WTC11 (cell line): ENCODE measurements at places on chromosomes 1 and 21.

DNA sequence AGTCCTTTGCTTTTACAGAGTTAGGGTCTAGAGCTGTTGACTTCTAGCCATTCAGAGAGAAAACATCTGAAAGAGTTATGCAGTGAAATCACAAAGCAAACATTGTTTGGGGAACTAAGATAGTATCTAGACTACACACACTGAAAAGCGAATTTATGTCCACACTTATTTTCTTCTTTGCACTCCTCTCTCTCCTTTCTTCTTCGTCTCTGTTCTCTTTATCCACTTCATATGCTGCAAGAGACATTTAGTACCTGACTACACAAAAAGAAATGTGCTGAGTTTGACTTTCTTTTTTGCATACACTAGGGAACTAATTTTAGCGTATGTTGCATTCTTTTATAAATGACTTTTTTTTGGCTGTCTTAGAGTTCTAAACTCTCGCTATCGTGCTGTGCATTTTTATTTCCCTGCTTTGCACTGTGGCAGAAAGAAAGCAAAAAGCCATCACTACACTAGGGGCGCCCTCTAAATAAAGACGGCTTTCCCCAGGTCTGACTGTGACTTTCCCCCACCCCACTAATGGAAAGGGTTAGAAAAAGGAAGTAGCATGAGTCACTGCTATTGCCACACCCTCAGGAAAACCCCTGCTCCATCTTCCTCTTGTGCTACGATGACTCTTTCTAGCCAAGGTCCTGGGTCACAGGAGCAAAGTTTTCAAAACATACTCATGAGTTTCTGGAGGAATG, 65.7 kb downstream of the MAP3K7CL start:
- H3K27ac ChIP-seq, result no peak overlapping the region
- no peak overlapping the region for H3K4me3 ChIP-seq
- no peaks in the 10 kb centered on the region for H3K27me3 ChIP-seq
- H3K4me1 ChIP-seq, result peaks cover 37% of the 10 kb centered on the region

GRCh38 chr1:230612651-230613050, 29.6 kb upstream of the COG2 start:
- no peaks in the 10 kb centered on the region for H3K27me3 ChIP-seq
- no peaks in the 10 kb centered on the region for H3K36me3 ChIP-seq
- H3K4me3 ChIP-seq, result no peak overlapping the region
- no peak overlapping the region for H3K27ac ChIP-seq

GRCh38 chr1:206502812-206503211, 4.5 kb upstream of the RASSF5 start:
- no peak overlapping the region for H3K27ac ChIP-seq
- no peaks in the 10 kb centered on the region for H3K36me3 ChIP-seq
- H3K27me3 ChIP-seq, result peaks cover 42% of the 10 kb centered on the region

DNA sequence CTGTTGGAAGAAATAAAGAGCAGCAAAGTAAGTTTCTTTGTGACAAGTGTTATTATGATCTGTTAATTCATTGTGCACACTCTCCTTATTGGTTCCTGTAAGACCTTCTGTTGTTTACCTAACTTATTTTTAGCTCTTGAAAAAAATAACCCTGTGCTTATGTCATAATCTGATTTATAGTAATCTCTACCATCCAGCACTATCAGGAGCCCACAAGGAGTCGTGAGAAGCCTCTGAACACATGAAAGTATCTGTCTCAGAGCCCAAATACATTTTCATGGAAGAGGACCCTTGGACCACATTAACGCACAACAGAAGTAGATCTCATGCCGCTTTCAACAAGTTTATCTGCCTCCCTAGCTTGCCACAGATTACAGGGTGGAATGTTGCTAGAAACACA, 45.8 kb downstream of the CENPF start:
- no peaks in the 10 kb centered on the region for H3K4me1 ChIP-seq
- peaks cover 94% of the 10 kb centered on the region for H3K36me3 ChIP-seq
- no peaks in the 10 kb centered on the region for H3K27me3 ChIP-seq
- no peak overlapping the region for H3K27ac ChIP-seq
- H3K4me3 ChIP-seq, result no peak overlapping the region

DNA sequence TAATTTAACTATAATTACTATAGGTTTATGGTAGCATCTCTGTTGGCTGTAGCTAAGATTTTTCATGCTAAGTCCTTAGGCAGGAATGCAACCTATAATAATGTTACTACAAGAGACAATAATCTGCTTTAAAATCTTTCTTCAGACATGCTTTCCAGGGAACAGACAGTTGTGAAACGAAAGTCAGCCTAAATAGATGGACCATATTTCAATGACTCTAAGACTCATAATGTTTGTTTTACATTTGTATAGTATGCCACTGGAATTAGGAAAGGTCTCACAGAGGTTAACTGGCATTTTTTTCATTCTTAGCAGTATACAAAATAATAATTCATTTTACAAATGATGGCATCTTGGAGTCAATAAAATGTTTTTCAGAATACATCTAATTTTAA, 8.1 kb downstream of the RERE start:
- H3K36me3 ChIP-seq, result no peaks in the 10 kb centered on the region
- H3K27ac ChIP-seq, result no peak overlapping the region
- no peak overlapping the region for H3K4me3 ChIP-seq
- no peak for DNase-seq
- no peaks in the 10 kb centered on the region for H3K27me3 ChIP-seq

DNA sequence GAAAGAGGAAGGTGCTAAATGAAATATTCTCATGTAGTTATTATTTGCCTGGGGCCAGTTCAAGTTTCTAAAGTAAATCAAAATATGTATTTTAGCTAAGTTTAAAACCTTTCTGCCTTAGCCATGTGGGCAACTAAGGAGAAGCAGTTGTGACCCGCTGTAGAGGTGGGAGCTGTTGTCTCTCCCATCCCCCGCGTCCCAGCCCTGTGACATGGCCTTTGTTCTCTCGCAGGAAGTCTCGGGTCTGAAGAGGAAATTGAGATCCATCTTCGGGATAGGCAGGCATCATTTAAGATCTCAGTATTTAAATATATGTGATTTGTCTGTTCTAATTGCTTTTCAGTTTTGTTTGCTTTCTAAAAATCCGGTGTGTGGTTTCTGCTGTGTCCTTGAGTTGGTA, 121.5 kb downstream of the CAMTA1 start:
- peaks cover 45% of the 10 kb centered on the region for H3K4me1 ChIP-seq
- DNase-seq, result peak; percentile 38
- H3K27me3 ChIP-seq, result no peaks in the 10 kb centered on the region

- no peaks in the 10 kb centered on the region for H3K36me3 ChIP-seq
- H3K4me3 ChIP-seq, result no peak overlapping the region
- no peak for DNase-seq
- no peak overlapping the region for H3K27ac ChIP-seq
Measured at GRCh38 chr1:232037774-232038388, 411.3 kb downstream of the DISC1 start.

- peaks cover 55% of the 10 kb centered on the region for H3K27me3 ChIP-seq
- no peak for DNase-seq
- no peak overlapping the region for H3K27ac ChIP-seq
- no peaks in the 10 kb centered on the region for H3K36me3 ChIP-seq
- H3K4me3 ChIP-seq, result no peak overlapping the region
- H3K4me1 ChIP-seq, result peaks cover 44% of the 10 kb centered on the region
Measured at GRCh38 chr1:184881941-184882913, 92.1 kb downstream of the NIBAN1 start.
